ENCODE measurements at places on chromosomes 5 and 9.

- DNase-seq = no peak
Measured at GRCh38 chr9:138043411-138044345, 166.1 kb downstream of the CACNA1B start.

GRCh38 chr5:150779397-150780186 is 1.0 kb downstream of the SMIM3 start:
- DNase-seq = no peak

DNA sequence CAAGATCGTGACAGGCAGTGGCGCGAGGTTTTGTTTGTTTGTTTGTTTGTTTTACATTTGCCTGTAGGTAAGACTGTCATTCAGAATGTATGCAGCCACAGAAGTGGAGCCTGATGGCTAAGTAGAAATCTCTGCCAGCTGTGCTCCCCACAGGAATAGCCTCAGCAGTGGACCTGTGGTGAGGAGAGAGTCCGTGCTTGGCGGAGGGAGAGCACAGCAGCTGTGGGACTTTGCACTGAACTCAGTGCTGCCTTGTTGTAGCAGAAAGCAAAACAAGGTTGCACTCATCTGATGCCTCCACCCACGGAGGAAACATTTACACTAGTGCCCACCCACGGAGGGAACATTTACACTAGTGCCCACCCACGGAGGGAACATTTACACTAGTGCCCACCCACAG is 4.4 kb upstream of the ZNF782 start:
- DNase-seq = no peak

DNA sequence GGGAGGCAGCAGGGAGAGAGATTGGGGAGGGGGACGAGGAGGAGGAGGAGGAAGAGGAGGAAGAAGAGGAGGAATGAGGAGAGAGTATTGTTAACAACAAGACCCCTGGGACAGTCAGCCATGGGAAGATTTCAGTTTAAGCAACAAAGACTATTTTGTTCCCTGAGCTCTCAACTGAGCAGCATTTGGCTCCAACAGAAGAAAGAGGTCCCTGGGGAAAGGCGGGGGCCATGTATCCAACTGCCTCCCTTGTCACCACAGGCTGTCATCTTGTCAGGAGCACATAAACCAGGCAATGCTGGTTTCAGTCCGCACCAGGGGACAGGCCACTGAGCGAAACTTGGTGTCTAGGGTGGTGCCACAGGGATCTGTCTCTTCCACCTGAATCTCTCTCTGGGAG is 316.1 kb downstream of the TLE1 start:
- no peak for DNase-seq

DNA sequence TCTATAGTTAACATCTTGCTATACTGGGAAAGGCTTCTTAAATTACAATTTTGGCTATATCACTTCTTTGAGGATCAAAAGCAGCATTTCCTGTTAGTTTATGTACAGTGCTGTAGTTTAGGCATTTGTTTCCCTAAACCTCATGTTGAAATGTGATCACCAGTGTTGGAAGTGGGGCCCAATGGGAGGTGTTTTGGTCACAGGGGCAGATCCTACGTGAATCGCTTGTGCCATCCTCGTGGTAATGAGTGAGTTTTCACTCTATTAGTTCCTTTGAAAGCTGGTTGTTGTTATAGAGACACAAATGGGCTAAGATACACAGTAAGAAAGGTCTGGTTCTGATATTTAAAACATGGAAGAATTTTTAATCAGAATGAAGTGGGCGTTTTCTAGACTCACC is 5.8 kb downstream of the ACTL7A start:
- no peak for DNase-seq

GRCh38 chr9:106487266-106487665 is 375.7 kb upstream of the ZNF462 start:
- DNase-seq = no peak

GRCh38 chr5:151495320-151495719 is 47.9 kb downstream of the SLC36A1 start:
- no peak for DNase-seq

GRCh38 chr5:75361310-75361709 is 24.3 kb downstream of the HMGCR start:
- no peak for DNase-seq

DNA sequence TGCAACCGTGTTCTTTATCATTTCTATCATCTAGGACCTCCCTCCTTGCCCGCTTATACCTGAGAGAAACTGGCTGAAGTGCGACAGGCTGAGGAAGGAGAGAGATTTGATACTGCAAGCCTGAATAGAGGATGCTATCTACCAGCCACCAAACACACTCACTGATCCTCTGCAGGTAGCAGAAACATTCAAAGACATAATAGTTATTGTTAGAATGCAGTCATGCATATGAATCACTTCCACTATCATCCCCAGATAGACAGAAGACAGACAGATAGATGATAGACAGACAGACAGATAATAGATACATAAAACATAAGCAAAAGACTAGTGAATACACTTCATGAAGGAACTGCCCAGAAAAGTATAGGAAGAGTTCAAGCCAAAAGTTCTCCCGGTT is 32.9 kb downstream of the FAM81B start:
- DNase-seq = no peak

DNA sequence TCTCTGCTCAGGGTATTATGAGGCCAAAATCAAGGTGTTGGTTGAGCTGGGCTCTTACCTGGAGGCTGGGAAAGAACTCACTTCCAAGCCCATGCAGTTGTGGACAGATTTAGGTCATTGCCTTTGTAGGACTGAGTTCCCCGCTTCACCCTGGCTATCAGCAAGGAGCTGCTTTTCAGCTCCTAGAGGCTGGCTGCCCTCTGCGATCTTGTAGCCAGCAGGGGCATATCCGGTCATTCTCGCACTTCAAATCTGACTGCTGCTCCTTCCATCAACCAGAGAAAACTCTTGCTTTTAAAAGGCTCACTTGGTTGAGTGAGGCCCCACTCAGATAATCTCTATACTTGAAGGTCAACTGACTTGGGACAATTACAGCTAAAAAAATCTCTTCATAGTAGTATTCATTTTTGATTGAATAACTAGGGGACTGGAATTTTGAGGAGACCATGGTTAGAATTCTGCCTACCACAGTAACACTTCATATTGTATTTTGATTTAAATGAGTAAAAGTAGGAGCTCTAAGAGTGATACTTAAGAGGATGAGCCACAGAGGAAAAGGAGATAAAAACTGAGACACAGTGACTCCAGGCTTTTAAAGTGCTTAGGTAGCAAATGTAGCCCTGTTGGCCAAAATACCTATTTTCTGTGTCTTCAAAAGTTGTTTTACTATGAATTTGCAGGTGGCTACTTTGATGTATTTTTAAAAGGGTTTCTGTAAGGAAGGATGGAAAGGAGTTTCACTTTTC is 137.4 kb downstream of the CD180 start:
- DNase-seq = no peak

DNA sequence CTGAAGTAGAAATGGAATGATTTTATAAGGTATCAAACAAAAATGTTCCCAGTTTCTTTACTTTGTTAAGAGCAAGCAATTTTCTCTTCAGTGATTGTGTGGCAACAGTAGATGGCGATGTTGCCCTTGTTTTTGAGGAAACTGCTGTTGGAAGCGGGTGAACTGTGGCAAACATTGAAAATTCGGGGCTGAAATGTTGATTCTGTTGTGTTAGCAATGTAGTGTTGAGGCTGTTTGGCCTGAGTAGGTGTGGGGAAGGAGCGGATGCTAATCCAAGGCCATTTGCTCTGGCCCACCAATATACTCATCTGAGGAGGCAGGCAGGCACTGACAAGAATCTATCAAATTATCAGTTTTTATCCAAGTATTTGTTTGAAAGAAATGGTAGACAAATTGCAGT is 129.8 kb downstream of the SLC12A2 start:
- peak; percentile 45 for DNase-seq

DNA sequence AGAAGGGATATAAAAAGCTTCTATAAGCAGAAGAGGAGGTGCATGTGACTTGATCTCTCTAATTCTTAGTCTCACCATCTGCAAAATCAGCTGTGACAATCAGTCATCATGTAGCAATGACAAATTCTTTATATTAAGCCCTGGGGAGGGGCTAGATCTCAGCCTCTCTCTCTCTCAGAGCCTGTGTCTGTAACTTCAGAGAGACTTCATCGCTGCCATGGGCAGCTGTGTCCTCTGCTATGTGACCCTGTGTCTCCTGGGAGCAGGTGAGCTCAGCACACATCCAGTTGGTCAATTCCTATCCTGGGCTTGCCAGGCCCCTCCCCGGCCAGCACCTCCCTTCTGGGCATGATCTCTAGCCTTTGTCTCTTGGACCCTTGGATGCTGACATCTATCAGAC is 109.6 kb downstream of the ANKRD18B start:
- DNase-seq = no peak

DNA sequence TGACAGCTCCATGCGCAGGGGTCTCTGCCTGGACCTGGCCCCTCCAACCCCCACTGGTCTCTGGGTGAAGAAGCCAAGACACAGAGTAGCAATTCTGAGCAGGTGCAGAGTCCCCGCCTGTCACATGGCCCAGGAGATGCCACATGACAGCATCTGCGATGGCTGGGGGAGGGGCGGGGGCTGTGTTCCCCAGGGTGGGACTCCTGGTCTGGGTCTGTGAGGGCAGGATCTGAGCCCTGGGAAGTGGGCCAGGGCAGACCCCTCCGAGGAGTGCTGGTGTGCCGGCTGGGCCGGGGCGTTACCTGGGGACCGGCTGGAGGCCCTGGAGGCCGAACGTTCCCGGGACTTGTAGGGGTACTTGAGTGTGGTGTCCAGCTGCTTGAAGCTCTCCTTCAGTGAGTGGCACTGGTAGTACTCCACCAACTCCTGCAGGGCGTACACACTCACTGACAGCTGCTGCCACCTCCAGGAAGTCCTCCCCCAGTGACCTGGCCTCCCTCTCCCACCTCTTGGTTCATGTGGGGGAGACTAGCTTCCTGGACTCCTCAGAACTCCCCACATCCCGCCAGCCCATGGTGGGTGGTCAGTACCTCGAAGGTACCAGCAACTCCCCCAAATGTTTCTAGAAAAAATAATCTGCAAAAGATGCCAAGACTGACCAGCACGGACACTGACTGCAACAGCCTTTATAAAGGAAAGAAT is 32.1 kb upstream of the SARDH start:
- no peak for DNase-seq

All from stromal cell of bone marrow (primary cell).